ENCODE measurements at places on chromosomes 3 and 15. TPM values are rescaled to one million over a fixed set of nuclear protein-coding genes. Genes with fewer than 3 reads are reported as not detected.

The PPP1R14D gene
- not detected for total RNA-seq

The SCN11A gene
- total RNA-seq = 1.9 TPM

The TRH gene
- not detected for total RNA-seq

The MEIS2 gene
- total RNA-seq = 25.5 TPM

The LINS1 gene
- 19.6 TPM for total RNA-seq

The MRPL47 gene
- 26.8 TPM for total RNA-seq

The SCAMP5 gene
- total RNA-seq = 3.2 TPM

The ADGRG7 gene
- 0.10 TPM for total RNA-seq

The FOXL2NB gene
- total RNA-seq = 0.39 TPM

The HESX1 gene
- 0.89 TPM for total RNA-seq

The MYEF2 gene
- total RNA-seq = 8.1 TPM

The MTHFS gene
- total RNA-seq = 14.7 TPM

The SPRED1 gene
- total RNA-seq = 57.2 TPM

The ZNF609 gene
- total RNA-seq = 22.4 TPM

The MESP2 gene
- total RNA-seq = 0.30 TPM

The IVD gene
- 33.9 TPM for total RNA-seq

The ZNF80 gene
- not detected for total RNA-seq

The SLC28A1 gene
- not detected for total RNA-seq

The LMOD3 gene
- total RNA-seq = 8.9 TPM

The CTXN2 gene
- total RNA-seq = not detected

The PLA1A gene
- 0.20 TPM for total RNA-seq

The LRRC57 gene
- total RNA-seq = 17.4 TPM

The MUC20 gene
- total RNA-seq = 2.5 TPM

The ECE2 gene
- total RNA-seq = not detected

The TMEM207 gene
- not detected for total RNA-seq

The SLC6A20 gene
- total RNA-seq = 0.39 TPM

The PLXNB1 gene
- total RNA-seq = 41.2 TPM

The CFAP100 gene
- not detected for total RNA-seq

The FBXO40 gene
- 0.59 TPM for total RNA-seq

The CNBP gene
- 254 TPM for total RNA-seq

The LIPH gene
- total RNA-seq = 6.6 TPM

The MST1R gene
- total RNA-seq = 6.3 TPM

The ERC2 gene
- 2.5 TPM for total RNA-seq

The C2CD4B gene
- total RNA-seq = 7.9 TPM

The TNNC1 gene
- 98.9 TPM for total RNA-seq

The ROBO2 gene
- total RNA-seq = 42.3 TPM

The BFSP2 gene
- not detected for total RNA-seq

The GPD1L gene
- 25.4 TPM for total RNA-seq

The AQP9 gene
- 7.3 TPM for total RNA-seq

The CSPG5 gene
- total RNA-seq = 1.2 TPM

The IMPG2 gene
- total RNA-seq = 0.59 TPM

The AHSG gene
- not detected for total RNA-seq
